NB4 (cell line): ENCODE measurements at places on chromosomes 16 and 17.
A peak's percentile ranks its signal among the peaks of the same experiment; 100 is the strongest.

DNA sequence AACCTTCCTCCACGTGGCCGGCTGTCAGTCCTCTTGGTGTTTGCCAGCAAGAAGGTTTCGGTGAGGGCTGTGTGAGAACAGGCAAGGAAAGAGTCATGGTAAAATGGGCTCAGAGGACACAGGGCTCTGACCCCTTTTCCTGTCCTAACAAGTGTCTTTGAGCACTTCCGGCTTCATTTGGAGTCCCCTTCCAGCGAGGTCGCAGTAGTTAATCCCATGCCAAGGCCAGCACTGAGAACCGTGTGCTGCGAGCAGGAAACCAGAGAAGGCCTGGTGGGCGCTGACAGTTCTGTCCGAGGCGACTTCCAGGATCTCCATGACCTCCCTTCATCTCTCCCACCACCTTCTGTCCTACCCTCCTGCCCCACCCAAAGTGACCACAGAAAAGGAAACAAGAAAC lies 168.1 kb downstream of the ZFHX3 start:
- no peak for DNase-seq

DNA sequence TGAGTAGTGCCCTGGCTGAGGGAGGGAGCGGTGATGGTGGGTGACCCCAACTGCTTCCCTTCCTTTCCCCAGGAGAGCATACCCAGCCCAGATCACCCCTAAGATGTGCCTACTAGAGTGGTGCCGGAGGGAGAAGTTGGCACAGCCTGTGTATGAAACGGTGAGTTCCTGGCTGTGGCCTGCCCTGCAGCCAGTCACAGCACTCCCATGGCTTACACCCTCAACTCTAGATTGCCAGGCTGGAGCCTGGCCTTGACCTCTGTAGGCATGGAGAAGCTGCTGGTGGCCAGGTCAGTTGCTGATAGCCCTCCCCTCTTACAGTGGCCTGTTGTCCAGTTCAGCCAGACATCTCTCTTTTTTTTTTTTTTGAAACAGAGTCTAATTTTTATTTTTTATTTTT lies 8.6 kb upstream of the NFATC3 start:
- no peak for DNase-seq

- no peak for DNase-seq
These were observed 293.6 kb upstream of the CDH11 start for GRCh38 chr16:65415460-65415859.

- no peak for DNase-seq
These were observed 66.9 kb downstream of the ZNF423 start for GRCh38 chr16:49788986-49789385.

DNA sequence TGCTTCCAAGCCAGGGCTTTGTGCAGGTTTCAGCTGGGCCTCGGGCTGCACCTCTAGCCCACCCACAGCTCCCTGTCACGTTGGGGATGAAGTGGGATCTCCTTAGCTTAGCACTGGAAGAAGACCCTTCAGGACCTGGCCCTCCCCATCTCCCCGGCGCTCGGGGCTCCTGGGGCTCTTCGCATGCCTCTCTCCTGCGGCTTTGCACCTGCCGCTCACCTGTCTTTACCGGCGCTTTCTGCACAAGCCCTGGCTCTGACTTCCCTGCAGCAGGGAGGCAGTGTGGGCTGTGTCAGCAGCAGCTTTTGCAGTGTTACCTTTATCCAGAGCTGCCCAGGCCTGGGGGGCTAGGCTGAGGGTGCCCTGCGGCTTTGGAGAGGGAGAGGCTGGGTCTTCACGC lies 52.3 kb downstream of the NT5M start:
- no peak for DNase-seq

GRCh38 chr17:42340691-42341127 lies 47.5 kb downstream of the STAT3 start:
- no peak for DNase-seq

DNA sequence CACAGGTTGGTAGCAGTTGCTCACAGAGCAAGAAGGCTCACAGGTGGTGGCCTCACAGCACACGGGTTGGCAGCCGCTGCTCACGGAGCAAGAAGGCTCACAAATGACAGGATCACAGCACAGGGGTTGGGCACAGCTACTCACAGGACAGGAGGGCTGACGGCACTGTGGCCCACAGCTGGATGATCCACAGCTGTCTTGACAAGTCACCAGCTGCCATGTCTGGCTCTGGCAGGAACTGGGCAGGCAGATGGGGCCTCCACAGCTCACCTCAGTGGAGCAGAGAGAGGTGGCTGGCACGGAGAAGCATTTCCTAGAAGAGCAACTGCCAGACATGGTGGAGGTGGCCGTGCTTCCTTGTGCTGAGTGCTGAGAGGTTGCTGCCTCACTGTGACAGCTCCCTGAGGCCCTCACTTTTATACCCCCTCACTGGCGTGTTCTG lies at the start of gene KRTAP16-1:
Gene KRTAP16-1, minus strand, starts transcription at position 392 of the 442 bp plus-strand sequence. Its CDS starts 56 bp downstream, at position 336.
- no peak for DNase-seq

DNA sequence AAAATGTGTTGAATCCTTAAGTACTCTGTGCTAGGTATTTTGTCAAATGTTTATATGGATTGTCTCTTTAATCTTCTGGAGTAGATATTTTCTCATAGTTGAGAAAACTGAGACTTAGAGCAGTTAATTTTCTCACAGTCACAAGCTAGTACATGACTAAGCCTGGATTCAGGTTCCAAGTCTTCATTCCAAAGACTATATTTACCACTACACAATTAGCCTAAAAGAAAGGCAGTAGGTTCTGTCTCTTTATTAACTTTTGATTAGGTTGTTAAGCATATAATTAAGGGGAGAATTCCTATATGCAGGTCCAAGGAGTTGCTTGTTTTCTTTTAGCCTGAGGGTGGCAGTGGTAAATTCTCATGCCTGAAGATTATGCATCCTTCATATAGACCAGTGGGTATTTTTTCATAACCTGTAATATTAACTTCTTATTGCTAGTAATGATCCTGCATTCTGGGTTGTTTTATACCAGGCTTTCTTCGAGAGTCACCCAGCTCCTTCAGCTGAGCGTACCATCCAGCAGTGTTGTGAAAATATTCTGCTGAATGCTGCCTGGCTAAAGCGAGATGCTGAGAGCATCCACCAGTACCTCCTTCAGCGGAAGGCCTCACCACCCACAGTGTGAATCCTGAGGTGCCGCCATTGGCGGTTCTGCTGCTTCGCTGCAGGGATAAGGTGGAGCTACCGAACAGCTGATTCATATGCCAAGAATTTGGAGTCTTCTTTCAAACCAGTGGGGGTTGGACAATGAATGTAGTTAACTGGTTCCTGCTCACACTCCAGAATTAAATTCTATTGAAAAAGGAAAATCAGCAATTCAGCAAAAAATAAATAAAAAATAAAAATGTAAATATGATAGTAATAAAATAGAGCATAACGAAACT lies 28.2 kb upstream of the KPNB1 start:
- peak; percentile 11 for DNase-seq

GRCh38 chr17:2084036-2084765 lies 29.3 kb downstream of the HIC1 start:
- no peak for DNase-seq

DNA sequence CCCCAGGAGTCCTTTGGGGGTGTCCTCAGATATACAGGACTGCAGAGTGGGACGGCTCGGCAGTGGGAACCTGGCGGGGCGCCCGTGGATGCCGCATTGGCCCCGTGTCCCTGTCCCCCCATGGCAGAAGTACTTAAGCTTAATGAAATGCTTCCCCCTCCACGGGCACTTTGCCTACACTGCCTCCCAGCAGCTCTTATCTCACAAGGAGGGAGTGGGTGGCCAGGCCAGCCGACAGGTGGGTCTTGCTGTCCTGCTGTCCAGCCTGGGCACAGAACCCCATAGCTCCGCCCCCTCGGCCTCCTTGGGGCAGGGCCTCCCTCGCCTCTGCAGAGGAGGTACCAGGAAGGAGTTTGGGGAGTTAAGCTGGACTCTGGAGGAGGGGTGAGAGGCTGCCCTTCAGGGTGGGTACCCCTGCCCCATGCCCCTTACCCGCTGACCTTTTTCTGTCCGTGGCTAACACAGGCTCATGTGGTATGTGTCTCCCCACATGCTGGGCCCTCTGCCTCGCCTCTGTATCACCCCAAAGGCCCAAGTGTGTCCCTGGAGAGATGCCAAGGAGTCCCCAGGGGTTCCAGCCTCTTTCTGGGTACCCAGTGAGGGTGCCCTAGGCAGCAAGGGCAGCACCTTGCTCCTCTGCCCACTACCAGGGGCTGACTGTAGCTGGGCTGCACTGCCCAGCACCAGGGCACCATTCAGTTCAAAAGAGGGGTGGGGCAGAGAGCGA lies 8.7 kb downstream of the THRA start:
- DNase-seq, result peak; percentile 12

DNA sequence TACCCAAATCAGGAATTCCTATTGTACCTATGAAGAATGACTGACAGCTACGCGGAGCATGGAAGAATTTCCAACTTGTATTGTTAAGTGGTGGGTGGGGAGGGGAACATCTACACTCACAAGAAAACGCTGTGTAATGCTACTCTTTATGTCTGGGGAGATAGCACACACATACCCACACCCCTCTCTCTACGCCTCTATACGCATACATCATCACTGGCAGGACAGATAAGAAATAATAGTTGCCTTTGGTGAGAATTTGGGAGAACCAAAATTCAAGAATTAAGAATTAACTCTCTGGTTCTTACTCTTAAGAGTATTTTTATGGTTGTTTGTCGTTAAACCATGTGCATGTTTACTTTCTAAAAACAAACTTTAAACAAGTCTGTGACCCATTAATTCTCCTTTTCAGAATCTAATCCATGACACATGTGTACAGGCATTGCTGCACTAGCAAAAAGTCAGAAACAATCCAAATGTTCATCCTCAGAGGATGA lies 33.9 kb downstream of the CREBBP start:
- DNase-seq, result no peak

- DNase-seq, result no peak
These were observed 30.6 kb downstream of the LYRM1 start for GRCh38 chr16:20931066-20931600.

- no peak for DNase-seq
These were observed 5.6 kb downstream of the GNG13 start for GRCh38 chr16:794853-795466.

DNA sequence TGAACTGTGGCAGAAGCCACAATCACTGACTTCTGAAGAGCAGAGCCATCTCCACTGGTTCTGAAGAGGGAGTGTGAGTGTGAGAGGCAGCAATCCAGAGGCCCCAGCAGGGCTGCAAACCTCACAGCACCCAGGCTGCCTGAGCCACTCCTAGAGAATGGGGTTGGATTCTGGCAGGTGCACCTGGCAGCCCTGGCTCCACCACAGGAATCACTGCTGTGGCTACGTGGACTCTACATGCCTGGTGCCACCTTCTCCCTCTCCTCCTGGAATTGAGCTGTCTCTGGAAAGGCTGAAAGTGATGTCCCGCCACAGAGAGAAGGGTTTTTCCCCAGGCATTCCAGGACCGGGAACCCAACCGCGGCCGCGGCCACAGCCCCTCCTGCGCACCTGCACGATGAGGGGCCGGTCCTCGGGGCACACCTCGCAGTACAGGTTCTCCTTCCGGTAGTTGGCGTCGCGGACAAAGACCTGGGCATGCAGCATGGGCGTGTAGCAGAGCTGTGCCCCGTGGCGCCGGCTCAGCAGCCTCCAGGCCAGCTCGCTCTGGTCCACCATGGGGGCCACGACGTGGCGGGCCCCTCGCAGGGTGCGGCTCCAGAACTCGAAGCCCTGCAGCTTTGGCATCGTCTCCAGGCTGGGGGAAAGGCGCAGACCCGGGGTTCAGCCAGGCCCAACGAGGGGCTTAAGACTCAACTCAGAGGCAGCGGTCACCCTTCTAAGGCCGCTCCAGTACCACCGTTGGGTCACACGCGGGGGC lies 991 bp downstream of the DUS1L start:
- no peak for DNase-seq

DNA sequence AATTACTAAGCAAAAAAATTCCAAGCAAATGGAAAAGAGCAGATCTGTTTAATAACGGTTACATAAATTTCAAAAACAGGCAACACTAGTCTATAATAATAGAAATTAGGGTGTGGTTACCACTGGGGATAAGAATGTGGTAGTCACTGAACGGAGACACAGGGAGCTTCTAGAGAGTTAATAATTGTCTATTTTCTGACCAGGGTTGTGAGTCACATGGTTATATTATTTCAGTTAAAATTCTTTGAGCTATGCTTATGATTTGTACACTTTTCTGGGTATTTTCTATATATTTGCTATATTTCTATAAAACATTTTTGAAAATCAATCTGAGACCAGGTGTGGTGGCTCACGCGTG lies 433.9 kb upstream of the MAF start:
- no peak for DNase-seq

DNA sequence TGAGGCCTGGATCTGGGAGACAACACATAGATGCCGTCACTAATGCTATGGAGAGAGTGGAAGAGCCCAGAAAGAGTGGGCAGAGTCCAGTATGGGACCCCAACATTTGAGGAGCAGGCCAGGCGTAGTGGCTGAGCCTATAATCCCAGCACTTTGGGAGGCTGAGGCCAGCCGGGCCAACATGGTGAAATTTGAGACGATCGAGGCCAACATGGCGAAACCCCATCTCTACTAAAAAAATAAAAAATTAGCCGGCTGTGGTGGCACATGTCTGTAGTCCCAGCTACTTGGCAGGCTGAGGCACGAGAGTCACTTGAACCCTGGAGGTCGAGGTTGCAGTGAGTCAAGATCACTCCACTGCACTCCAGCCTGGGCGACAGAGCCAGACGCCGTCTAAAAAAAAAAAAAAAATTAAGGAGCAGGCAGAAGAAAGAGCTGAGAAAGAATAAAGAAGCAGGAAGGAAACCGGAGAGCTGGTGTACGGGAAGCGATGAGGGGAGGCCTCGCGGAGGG lies 6.0 kb upstream of the DNAI2 start:
- DNase-seq, result no peak

DNA sequence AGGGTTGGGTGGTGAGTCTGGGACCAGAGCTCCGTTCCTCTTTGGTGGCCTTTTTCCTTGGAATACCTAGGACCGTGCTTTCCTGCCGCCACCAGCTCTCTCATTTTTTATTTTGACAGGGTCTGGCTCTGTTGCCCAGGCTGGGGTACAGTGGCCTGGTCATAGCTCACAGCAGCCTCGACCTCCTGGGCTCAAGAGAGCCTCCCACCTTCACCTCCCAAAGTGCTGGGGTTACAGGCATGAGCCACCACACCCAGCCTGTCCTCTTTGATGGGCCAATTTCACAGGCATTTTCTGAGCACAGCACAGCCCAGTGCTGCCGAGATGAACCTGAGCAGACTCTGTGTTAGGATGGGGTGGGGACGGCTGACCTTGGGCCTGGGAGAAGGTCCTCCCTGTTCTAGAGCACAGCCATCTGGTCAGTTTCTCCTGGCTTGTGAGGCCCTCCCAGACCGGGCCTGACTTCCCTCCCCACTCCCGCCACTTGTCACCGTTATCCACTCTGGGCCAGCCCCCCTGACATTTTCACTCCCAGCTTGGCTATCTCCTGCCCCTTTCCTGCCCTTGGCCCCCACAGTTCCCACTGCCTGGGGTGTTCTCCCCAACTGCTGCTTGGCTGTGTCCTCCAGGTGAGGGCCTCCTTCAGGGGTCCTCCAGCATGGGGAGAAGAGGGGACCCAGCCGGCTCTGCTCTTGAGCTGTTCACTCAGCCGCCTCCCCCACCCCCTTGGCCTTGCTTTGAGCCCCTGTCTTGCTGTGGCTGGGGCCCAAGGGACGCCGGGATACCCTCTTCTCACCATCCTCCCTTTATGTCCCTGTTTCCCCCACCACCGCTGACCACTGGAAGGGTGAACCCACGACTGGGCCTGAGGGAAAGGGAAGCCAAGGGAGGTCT lies 5.0 kb downstream of the ADCY7 start:
- DNase-seq, result no peak
